ENCODE measurements at places on chromosomes 16 and 17.

DNA sequence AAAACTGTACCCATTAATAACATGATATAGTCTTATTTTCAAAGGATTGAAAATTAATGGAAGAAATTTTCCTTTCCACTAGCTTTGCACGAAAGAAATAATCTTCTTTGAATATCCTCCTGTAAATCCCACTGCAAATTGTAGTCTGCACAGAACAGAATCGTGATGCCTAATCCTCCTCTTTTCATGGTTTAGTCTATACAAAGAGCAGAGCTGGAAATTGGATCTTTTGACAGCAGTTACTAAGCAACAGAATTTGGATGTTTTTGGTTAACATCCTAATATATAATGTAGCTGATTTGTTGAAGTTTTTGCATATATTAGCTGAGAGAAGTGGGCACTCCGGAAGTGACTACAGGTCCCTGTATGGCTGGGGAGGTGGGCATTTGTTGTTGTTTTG lies 98.6 kb downstream of the WNT3 start:
- no peak overlapping the region for H3K27ac ChIP-seq
- H3K4me1 ChIP-seq: no peaks in the 10 kb centered on the region
- H3K4me3 ChIP-seq: no peak overlapping the region
- H3K36me3 ChIP-seq: peaks cover 68% of the 10 kb centered on the region

DNA sequence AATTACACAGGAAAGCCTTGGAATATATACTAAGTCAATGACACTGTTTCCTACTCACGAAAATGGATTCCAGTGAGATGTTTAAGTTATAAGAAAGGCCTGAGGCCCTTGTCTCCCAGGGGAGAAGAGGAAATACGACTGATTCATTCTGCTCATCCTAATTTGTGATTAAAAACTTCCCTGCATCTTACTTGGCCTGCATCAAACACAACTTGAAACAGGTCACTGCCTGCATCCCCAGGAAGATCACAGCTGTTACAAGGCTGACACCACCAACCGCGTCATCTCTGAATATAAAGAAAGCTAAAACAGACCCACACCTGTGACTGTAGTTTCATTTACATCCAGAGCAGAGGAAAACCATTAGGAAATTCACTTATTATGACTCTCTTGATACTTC lies 121.9 kb downstream of the DNAH3 start:
- no peak for DNase-seq
- no peak overlapping the region for H3K27ac ChIP-seq
- H3K27me3 ChIP-seq: peaks cover 1% of the 10 kb centered on the region
- no peak overlapping the region for H3K4me3 ChIP-seq
- H3K36me3 ChIP-seq: no peaks in the 10 kb centered on the region

DNA sequence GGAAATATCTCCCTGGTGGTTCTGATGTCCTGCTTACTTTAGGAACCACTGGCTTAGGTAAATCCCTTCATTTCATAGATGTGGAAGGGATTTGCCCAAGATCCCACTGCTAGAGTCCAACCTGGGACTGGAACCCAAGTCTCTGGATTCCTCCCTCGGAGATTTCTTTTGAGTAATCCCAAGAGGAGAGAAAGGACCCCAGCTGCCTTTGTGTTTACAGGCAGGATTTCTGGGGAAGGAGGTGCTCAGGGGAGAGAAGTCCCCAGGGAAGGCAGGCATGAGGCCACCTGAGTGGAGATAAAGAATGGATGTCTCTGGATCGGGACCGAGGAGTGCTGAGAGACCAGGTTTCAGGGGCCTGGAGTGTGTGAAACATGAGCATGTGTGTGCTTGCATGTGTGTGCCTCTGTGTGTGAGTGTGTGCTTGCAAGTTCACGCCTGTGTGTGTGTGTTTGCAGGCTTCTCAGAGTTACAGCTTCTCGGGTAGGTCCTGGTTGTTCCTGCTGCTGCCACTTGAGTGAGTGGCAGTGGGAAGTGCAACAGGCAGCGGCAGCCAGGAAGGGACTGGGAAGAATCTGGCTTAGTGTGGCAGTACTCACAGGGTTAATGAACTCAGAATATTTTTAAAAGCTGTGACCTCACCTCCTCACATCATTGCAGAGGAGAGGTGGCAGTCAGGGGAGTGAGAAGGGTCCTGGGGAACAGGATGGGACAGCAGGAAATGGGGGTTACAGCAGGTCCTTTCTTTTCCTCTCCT lies 2.2 kb downstream of the KCNH6 start:
- peaks cover 35% of the 10 kb centered on the region for H3K27me3 ChIP-seq
- H3K27ac ChIP-seq: no peak overlapping the region
- no peaks in the 10 kb centered on the region for H3K36me3 ChIP-seq

GRCh38 chr16:69724981-69725479 lies 1.3 kb downstream of the NQO1 start:
- H3K4me1 ChIP-seq: peaks cover 22% of the 10 kb centered on the region
- peak overlapping the region; percentile 48 for H3K4me3 ChIP-seq
- no peaks in the 10 kb centered on the region for H3K27me3 ChIP-seq
- H3K36me3 ChIP-seq: no peaks in the 10 kb centered on the region

GRCh38 chr16:880471-881171 lies 80.1 kb upstream of the GNG13 start:
- peaks cover 18% of the 10 kb centered on the region for H3K36me3 ChIP-seq
- no peak overlapping the region for H3K4me3 ChIP-seq

DNA sequence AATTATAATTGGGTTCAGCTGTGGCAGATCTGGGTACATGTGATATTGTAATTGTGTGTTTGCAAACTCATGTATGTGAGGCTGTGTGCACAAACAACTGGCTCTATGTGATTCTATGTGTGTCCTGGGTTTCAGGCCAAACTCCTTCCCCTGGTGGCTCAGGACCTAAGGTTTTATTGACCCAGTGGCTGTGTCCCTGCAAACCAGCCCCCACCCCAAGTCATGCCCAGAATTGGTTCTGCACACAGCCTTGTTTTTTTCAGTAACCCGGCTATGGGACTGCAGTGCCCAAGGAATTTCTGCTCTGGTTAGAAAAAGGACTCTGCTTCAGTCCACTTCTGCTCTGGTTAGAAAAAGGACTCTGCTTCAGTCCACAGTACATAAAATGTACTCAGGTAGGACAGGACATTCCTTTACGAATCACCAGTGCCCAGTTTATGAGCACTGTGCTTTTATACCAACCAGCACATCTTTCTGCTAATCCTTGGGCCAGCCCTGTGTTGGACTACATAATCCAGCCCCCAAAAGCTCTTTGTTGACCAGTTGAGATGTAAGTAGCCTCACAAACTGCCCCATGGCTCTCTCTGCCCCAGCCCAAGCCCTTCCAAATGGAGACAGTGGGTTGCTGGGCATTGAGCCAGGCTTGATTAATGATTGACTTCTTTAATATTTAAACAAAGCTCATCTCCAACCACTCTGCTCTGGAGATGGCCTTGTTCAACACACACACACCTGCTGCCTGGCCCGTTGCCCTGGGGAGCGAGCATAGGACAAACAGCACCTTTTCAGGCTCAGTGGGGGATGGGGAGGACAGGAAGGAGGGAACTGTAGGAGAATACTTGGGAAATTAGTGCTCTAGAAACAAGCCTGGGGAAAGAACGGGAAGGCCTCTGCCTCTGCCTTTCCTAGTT lies 2.9 kb upstream of the KCNH6 start:
- peaks cover 4% of the 10 kb centered on the region for H3K4me1 ChIP-seq
- peaks cover 12% of the 10 kb centered on the region for H3K27me3 ChIP-seq
- H3K36me3 ChIP-seq: no peaks in the 10 kb centered on the region
- no peak overlapping the region for H3K4me3 ChIP-seq

DNA sequence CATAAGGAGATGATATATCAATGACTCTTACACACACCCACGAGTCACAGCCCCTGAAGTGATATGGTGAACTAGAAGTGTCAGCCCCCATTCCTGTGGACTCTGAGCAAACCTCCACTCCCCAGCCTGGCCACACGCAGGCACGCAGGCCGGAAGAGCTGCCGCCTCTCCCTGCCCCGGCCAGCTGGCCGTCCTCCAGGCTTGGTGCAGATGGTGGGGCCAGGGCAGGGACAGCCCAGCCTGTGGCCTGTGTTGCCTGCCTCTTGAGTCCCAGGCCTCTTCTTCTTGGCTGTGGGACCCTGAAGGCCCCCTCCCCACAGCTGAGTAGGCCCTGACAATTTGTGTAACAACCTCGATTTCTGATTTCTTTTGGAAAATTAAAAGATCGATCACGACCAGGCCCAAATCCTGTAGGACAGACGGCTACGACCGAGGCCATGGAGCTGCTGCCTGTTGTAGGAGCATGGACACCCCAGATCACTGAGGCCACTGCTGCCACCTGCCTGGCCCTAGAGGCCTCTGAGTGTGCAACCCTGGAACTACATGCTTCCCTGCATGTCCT lies 10.0 kb upstream of the MPRIP start:
- no peak overlapping the region for H3K27ac ChIP-seq
- no peak overlapping the region for H3K4me3 ChIP-seq
- no peaks in the 10 kb centered on the region for H3K27me3 ChIP-seq
- H3K36me3 ChIP-seq: no peaks in the 10 kb centered on the region

GRCh38 chr17:17151055-17151454 lies 55.1 kb downstream of the PLD6 start:
- H3K27ac ChIP-seq: no peak overlapping the region
- DNase-seq: no peak
- no peak overlapping the region for H3K4me3 ChIP-seq
- H3K27me3 ChIP-seq: no peaks in the 10 kb centered on the region
- peaks cover 79% of the 10 kb centered on the region for H3K36me3 ChIP-seq
- peaks cover 40% of the 10 kb centered on the region for H3K4me1 ChIP-seq

- H3K27me3 ChIP-seq: no peaks in the 10 kb centered on the region
- no peak overlapping the region for H3K27ac ChIP-seq
- no peaks in the 10 kb centered on the region for H3K36me3 ChIP-seq
Observed at GRCh38 chr16:17305694-17306093, 165.1 kb downstream of the XYLT1 start.

- no peaks in the 10 kb centered on the region for H3K27me3 ChIP-seq
- peak overlapping the region; percentile 19 for H3K27ac ChIP-seq
- H3K36me3 ChIP-seq: no peaks in the 10 kb centered on the region
- peak overlapping the region; percentile 3 for H3K4me3 ChIP-seq
- peaks cover 11% of the 10 kb centered on the region for H3K4me1 ChIP-seq
Observed at GRCh38 chr16:81798311-81799137, 19.4 kb downstream of the PLCG2 start.

GRCh38 chr16:4578961-4579530 lies 22.9 kb downstream of the C16orf96 start:
- H3K27me3 ChIP-seq: no peaks in the 10 kb centered on the region
- H3K36me3 ChIP-seq: no peaks in the 10 kb centered on the region
- no peak overlapping the region for H3K27ac ChIP-seq
- H3K4me3 ChIP-seq: no peak overlapping the region
- H3K4me1 ChIP-seq: peaks cover 6% of the 10 kb centered on the region
- no peak for DNase-seq

DNA sequence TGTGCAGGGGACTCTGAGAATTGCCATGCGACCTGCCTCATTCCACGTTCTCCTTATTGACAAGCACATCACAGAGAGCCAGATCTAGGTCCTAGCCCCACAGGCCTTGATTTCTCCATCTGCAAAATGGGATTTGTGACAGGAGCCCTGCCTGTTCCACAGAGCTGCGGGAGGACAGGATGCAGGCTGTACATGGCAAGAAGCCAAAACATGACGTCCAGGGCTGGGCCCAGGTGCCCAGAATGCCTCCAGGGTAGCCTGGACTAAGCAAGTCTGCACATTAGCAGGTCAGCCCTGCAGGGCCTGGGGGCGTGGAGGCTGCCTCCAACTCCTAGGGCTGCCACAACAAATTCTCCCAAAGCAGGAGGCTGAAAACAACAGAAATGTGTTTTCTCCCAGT lies 235.7 kb upstream of the SDK2 start:
- no peaks in the 10 kb centered on the region for H3K36me3 ChIP-seq
- H3K27me3 ChIP-seq: peaks cover 5% of the 10 kb centered on the region
- no peak for DNase-seq

DNA sequence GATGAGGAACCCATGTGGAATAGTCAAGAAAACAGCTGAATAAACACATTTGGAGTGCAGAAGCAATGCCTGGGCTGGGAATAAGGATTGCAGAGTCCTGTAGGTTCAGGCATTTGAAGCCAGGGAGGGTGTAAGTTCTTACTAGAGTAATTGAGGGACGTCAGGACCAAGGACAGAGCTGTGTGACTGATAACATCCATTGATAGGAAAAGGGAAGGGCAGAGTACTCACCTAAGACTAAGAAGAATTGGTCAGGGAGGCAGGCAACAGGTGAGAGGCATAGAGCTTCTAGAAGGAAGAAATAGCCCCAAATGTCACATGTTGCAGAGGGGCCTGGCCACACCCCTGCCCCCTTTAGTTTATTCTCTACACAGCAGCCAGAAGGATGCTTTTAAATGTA lies 79.8 kb upstream of the TMEM132E start:
- H3K4me1 ChIP-seq: no peaks in the 10 kb centered on the region
- H3K27ac ChIP-seq: no peak overlapping the region
- peaks cover 30% of the 10 kb centered on the region for H3K27me3 ChIP-seq

GRCh38 chr17:17500999-17501605 lies 4.9 kb upstream of the RASD1 start:
- H3K36me3 ChIP-seq: no peaks in the 10 kb centered on the region
- no peak overlapping the region for H3K27ac ChIP-seq
- no peak overlapping the region for H3K4me3 ChIP-seq
- DNase-seq: no peak

DNA sequence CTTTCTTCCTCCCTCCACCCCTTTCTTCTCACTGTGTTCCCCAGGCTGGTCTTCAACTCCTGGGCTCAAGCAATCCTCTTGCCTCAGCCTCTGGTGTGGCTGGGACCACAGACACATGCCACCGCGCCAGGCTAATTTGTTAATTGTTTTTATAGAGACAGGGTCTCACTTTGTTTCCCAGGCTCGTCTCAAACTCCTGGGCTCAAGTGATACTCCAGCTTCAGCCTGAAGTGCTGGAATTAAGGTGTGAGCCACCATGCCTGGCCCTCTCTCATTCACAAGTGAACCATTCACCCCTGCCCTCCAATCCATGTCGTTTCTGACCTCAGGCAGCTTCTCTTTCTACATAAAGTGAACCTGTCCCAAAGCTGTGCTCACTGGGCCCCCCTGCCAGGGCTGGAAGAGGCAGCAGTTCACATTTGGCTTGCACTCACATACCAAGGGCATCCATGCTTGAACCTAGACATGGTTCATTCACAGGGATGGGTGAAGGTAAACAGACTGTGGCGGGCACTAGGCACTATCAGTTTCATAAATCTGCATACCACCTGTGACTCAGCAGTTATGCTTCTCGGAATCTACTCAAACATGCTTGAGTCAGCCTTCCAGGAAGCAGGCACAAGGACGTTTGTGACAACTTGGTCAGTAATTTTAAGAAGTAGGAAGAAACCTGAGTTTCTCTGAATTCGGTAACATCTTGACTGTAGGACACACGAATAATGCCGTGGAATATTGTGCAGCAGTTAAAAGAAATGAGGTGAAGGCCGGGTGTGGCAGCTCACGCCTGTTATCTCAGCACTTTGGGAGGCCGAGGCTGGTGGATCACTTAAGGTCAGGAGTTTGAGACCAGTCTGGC lies 6.0 kb upstream of the RNF213 start:
- no peaks in the 10 kb centered on the region for H3K27me3 ChIP-seq
- DNase-seq: no peak
- H3K4me1 ChIP-seq: peaks cover under 1% of the 10 kb centered on the region
- no peak overlapping the region for H3K4me3 ChIP-seq

DNA sequence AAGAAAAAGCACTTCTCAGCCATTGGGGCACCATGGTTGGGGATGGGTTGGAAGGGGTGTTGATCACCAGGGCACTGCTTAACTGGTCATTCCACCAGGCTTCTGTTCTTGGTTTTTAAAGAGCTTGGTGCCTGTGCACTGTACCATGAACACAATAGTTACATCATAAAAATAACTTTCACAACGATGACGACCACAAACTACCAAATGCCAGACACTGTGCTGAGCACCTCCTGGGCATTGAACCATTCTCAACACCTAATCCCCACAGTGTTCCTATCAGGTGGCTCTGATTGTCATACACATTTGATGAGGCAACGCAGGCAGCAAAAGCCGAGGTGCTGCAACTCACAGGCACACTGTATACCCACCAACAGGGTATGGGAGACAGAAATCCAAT lies 208.0 kb downstream of the FOXL1 start:
- no peak overlapping the region for H3K27ac ChIP-seq
- DNase-seq: no peak
- H3K4me1 ChIP-seq: no peaks in the 10 kb centered on the region
- peaks cover 8% of the 10 kb centered on the region for H3K27me3 ChIP-seq
- no peak overlapping the region for H3K4me3 ChIP-seq
